ENCODE measurements at places on chromosomes 1 and 21. TPM values are rescaled to one million over a fixed set of nuclear protein-coding genes. Genes with fewer than 3 reads are reported as not detected.

The PTCH2 gene
- 0.58 TPM for total RNA-seq

The SLC35F3 gene
- not detected for total RNA-seq

The TNFRSF25 gene
- 5.9 TPM for total RNA-seq

The ZNF692 gene
- total RNA-seq: 22.3 TPM

The FNDC5 gene
- total RNA-seq: 92.5 TPM

The PDZK1 gene
- total RNA-seq: 0.12 TPM

The DENND2C gene
- 2.3 TPM for total RNA-seq

DNA sequence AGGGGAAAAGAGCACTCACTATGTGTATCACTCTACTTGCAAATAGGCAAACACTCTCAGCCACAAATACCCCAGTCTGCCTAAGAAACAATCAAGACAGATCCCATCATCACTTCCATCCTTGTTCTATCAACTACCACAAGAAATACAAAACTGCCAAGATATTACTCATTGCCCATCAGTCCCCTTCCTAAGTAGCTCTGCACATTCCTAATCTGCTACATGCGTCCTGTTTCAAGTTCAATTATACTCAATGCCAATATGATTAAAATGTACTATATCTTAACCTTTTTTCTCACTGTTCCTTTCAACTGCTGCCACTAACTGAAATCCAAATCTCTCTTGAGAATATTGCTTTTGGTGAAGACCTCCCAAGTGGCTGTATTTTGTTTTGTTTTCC is 1688.4 kb downstream of the PLA2G4A start:
- no peak for DNase-seq

DNA sequence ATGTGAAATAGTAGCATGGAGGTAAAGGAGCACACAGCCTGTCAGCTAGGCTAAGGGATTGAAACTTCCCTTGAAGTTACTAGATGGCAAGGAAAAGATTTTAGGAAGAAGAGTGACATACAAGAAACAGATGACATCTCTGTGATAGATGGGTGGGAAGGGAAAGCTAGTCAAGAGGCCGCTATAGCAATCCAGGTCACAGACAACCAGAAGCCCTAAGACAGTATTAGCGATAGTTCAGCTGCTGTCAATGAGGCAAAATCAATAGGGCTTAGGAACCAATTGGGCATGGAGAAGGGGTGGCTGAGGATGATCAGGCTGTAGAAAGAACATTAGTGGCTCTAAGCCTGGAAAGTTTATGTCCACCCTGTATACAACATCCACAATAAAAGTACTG is 111.1 kb downstream of the GLUL start:
- DNase-seq: no peak

GRCh38 chr1:12380326-12381249 is 150.8 kb downstream of the VPS13D start:
- DNase-seq: no peak

DNA sequence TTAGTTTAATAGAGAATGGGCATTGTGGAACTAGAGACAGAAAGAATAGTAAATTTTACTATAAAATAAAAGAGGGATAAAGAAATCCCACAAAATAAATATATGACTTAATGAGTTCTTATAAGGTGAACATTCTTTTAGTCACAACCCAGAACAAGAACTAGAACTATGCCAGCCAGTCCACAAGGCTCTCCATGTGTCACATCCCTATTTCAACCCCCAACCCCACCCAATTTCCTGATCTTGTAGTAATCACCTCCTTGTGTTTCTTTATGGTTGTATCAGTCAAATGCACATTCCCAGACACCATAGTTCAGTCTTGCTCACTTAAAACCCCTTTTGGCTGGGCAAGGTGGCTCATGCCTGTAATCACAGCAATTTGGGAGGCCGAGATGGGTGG is 662.3 kb upstream of the CAMK1G start:
- no peak for DNase-seq

GRCh38 chr1:70071601-70072000 is 133.8 kb downstream of the LRRC40 start:
- DNase-seq: no peak

DNA sequence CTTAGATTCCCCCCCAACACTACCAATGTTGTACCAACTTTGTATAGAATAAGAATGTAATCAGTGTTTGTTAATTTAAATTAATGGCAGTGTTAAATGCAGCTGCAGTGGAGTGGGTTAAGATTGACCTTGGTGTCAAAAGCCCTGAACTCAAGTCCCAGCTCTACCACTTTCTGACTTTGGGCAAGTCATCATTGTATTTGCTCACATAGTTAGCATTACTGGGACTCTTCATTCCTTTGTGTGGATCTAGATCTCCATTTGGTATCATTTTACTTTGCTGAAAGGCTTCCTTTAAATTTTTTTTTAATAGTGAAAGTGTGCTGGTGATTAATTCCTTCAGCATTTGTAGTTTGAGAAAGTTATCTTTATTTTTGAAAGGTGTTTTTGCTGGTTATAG is 22.2 kb upstream of the PHGDH start:
- DNase-seq: no peak

- no peak for DNase-seq
These were observed 534.5 kb downstream of the USP25 start for GRCh38 chr21:16264319-16264718.

DNA sequence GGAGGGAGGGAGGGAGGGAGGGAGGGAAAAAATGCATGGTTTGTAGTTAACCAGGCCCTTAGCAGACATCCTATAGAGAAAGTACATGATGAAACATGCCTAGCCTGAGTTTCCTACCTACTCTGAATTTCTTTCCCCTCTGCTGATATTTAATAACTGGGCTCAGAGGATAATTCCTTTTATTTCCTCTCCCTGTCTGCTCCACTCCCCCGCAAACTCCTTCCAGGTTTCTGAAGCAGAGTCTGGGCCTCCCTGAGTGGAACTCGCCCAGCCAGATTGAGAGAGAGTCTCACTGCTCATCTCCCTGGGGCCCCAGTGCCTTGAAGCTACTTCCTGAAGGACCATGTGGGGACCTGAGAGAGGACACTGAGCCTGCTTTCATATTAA is 111.9 kb upstream of the SLC44A3 start:
- DNase-seq: no peak

- DNase-seq: no peak
These were observed 157.9 kb upstream of the CHRM3 start for GRCh38 chr1:239228451-239228850.

DNA sequence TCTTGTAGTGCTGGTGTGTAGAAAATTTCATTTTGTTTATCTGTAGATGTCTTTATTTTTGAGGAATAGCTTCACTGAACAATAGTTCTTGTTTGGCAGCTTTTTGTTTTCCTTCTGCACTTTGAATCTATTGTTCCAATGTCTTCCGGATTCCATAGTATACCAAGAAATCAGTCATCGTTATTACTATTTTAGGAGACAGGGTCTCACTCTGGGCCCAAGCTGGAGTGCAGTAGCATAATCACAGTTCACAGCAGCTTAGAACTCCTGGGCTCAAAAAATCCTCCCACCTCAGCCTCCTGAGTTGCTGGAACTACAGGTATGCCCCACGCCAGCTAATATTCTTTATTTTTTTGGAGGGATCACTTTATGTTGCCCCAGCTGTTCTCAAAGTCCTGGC is 67.7 kb upstream of the RGS2 start:
- DNase-seq: no peak

- no peak for DNase-seq
These were observed 10.0 kb downstream of the RAB4A start for GRCh38 chr1:229280921-229281320.

All from left cardiac atrium (tissue), 4 donors.